CD4-positive, alpha-beta memory T cell (primary cell): ENCODE measurements at places on chromosomes 2 and 18. TPM values are rescaled to one million over a fixed set of nuclear protein-coding genes. Genes with fewer than 3 reads are reported as not detected.
A peak's percentile ranks its signal among the peaks of the same experiment; 100 is the strongest.

GRCh38 chr2:96733931-96734330 is 5.9 kb downstream of the LMAN2L start:
- no peak overlapping the region for H3K27ac ChIP-seq
- no peak for DNase-seq
- H3K36me3 ChIP-seq = peaks cover 37% of the 10 kb centered on the region

NAT8 gene
- total RNA-seq = not detected

- H3K27ac ChIP-seq = no peak overlapping the region
- no peaks in the 10 kb centered on the region for H3K36me3 ChIP-seq
- no peaks in the 10 kb centered on the region for H3K4me1 ChIP-seq
- H3K4me3 ChIP-seq = no peak overlapping the region
- no peaks in the 10 kb centered on the region for H3K27me3 ChIP-seq
- DNase-seq = no peak
Measured at GRCh38 chr2:36289731-36290130, 65.8 kb upstream of the CRIM1 start.

- peak overlapping the region; percentile 69 for H3K27ac ChIP-seq
- DNase-seq = no peak
- no peaks in the 10 kb centered on the region for H3K27me3 ChIP-seq
- no peak overlapping the region for H3K4me3 ChIP-seq
Measured at GRCh38 chr2:10792660-10793400, 19.8 kb downstream of the PDIA6 start.

ITPRIPL1 gene
- total RNA-seq = 11.5 TPM

GRCh38 chr2:20141056-20141762 is 83.7 kb downstream of the SDC1 start:
- H3K4me1 ChIP-seq = no peaks in the 10 kb centered on the region
- DNase-seq = no peak
- H3K4me3 ChIP-seq = no peak overlapping the region
- no peaks in the 10 kb centered on the region for H3K36me3 ChIP-seq
- no peak overlapping the region for H3K27ac ChIP-seq
- no peaks in the 10 kb centered on the region for H3K27me3 ChIP-seq

- no peaks in the 10 kb centered on the region for H3K27me3 ChIP-seq
- no peak overlapping the region for H3K4me3 ChIP-seq
- H3K27ac ChIP-seq = no peak overlapping the region
Measured at GRCh38 chr2:26283606-26284005, 38.9 kb downstream of the HADHB start.

SPP2 gene
- total RNA-seq = not detected

- no peak for DNase-seq
- H3K36me3 ChIP-seq = no peaks in the 10 kb centered on the region
- no peaks in the 10 kb centered on the region for H3K4me1 ChIP-seq
- H3K4me3 ChIP-seq = no peak overlapping the region
- H3K27me3 ChIP-seq = no peaks in the 10 kb centered on the region
Measured at GRCh38 chr18:64334748-64335147, 185.9 kb upstream of the LINC00305 start.

- no peaks in the 10 kb centered on the region for H3K4me1 ChIP-seq
- H3K4me3 ChIP-seq = no peak overlapping the region
- no peak overlapping the region for H3K27ac ChIP-seq
Measured at GRCh38 chr2:66390811-66391210, 44.1 kb upstream of the MEIS1 start.

LRATD1 gene
- total RNA-seq = not detected

ASB18 gene
- not detected for total RNA-seq

- H3K36me3 ChIP-seq = no peaks in the 10 kb centered on the region
- DNase-seq = no peak
- no peak overlapping the region for H3K4me3 ChIP-seq
- no peak overlapping the region for H3K27ac ChIP-seq
- H3K4me1 ChIP-seq = peaks cover 36% of the 10 kb centered on the region
- H3K27me3 ChIP-seq = no peaks in the 10 kb centered on the region
Measured at GRCh38 chr2:37322368-37322767, 2.3 kb downstream of the PRKD3 start.

HADHB gene
- 58.8 TPM for total RNA-seq

DNA sequence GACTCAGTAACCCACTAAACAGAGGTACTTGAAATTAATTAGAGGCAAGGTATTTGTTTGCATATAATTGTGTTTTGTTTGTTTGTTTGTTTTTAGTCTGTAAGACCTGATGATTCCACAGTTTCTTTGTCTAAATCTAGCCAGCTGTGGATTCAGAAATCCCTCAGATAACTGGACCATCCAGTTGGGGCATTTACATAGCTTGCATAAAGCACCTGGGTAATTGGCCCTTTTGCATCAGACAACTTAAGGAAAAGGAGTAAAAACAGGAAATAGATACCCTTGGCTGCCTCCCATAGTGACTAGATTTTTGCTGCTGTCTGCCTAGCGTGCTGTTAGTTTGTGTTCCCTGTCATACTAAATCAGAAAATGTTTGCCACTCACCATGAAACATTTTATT is 46.6 kb upstream of the XIRP2 start:
- no peaks in the 10 kb centered on the region for H3K4me1 ChIP-seq
- H3K4me3 ChIP-seq = no peak overlapping the region
- no peaks in the 10 kb centered on the region for H3K27me3 ChIP-seq
- DNase-seq = no peak
- H3K27ac ChIP-seq = no peak overlapping the region

USP37 gene
- 29.1 TPM for total RNA-seq

CDH7 gene
- total RNA-seq = not detected

DNA sequence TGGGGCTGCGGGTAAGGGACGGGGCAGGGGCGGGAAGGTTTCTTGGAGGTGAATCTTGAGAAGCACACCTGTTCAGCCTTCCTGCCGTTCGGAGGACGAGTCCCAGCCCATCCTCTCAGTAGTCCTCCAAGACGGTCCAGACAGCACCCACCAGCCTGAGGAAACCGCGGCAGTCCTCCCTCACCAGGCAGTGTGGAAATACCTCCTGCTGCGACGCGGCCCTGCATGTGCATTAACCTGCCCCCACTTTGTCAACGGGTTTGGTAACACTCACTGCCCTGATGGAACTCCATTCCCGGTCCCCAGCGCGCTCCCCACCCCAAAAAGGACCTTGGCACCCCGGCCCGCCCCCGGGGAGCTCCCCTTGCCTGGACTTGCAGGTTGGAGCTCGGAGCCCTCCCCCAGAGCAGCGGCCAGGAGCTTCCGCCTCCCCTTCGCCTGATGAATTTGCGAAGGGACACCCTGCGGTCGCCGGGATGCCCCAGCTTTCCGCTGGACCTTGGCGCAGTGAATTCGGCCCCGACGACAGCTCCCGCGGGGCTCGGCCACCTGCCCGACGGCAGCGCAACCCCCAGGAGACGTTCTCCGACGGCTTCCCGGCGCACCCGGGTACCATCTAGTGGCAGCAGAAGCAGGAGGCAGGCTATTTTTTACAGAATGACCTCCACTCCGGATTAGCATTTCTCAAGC is 31.5 kb downstream of the ACVR1C start:
- H3K36me3 ChIP-seq = no peaks in the 10 kb centered on the region
- H3K4me3 ChIP-seq = no peak overlapping the region
- H3K27ac ChIP-seq = no peak overlapping the region
- no peaks in the 10 kb centered on the region for H3K4me1 ChIP-seq
- DNase-seq = peak; percentile 40

DNA sequence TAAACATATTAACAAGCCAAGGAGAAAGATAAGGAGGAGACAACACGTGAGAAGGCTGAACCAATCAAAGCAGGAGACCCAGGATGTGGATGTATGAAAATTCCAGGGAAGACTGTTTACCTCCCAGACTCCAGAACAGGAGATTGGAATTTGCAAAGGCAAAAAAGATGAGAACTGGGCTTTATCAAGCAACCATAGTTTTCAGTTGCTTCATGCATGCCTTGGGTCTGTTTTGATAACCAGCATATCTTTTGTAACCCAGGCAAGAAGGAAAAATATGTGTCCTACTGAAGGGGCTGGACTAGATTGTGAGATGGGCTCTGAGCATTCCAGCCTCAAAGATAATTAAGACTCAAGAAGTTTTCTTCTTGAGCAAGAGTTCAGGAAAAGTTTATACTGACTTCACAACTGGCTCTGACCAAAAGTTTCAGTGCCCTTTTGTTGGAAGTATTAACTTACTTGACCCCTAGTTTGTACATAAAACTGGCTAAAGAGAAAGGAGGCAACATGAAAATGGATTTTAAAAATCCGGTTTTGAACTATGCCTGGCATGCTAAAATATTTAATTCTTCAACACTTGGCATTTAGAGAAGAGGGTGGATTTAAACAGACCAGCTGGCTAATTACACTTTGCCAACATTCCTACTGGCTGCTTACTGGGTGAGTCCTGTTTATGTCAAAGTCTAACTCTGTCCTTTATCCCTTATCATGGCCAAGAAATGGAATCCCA is 79.3 kb upstream of the CD28 start:
- H3K4me3 ChIP-seq = no peak overlapping the region
- H3K36me3 ChIP-seq = no peaks in the 10 kb centered on the region
- DNase-seq = no peak
- peaks cover 14% of the 10 kb centered on the region for H3K4me1 ChIP-seq

DNA sequence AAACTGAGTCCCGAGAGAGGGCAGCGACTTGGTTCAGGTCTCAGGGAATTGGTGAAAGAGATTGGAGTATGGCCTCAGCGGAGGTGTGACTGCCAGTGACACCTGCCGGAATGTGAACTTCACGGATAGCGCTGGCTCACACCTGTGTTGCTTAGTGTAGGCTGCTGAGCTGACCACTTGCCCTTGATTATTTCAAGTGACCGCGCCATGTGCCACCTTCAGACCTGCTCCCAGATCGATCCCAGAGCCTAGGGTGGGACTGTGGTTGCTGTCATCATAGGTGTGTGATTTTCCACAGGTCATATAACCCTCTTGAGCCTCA is 134.8 kb downstream of the GLI2 start:
- H3K4me1 ChIP-seq = no peaks in the 10 kb centered on the region
- no peaks in the 10 kb centered on the region for H3K27me3 ChIP-seq
- H3K27ac ChIP-seq = no peak overlapping the region
- no peak for DNase-seq

OTOF gene
- total RNA-seq = 0.91 TPM

SLC4A3 gene
- not detected for total RNA-seq

CD28 gene
- total RNA-seq = 203 TPM

GRCh38 chr18:57657542-57657941 is 35.9 kb upstream of the NARS1 start:
- DNase-seq = no peak
- no peak overlapping the region for H3K4me3 ChIP-seq
- H3K36me3 ChIP-seq = no peaks in the 10 kb centered on the region
- H3K4me1 ChIP-seq = no peaks in the 10 kb centered on the region
- no peaks in the 10 kb centered on the region for H3K27me3 ChIP-seq
- no peak overlapping the region for H3K27ac ChIP-seq

WNT6 gene
- not detected for total RNA-seq
